ENCODE measurements at places on chromosomes 1 and 21.
A peak's percentile ranks its signal among the peaks of the same experiment; 100 is the strongest.

DNA sequence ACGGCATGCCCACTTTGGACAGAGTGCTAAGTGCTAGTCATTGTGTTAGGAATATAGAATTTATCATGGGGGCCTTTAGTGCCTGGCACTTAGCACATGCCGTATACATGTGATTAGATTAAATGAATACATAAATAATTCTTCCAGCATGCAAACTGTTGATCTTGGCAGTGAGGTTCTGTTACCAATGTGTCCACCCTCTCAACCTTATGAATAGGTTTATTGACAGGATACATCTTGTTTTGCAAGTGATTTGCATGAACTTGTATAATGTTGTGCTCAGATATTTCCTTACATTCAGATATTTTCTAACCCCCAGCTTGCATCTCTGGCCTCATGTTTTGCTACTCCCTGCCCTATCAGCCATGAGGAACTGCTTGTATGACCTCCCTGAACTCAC is 60.3 kb upstream of the ZNF648 start:
- no peak for DNase-seq

DNA sequence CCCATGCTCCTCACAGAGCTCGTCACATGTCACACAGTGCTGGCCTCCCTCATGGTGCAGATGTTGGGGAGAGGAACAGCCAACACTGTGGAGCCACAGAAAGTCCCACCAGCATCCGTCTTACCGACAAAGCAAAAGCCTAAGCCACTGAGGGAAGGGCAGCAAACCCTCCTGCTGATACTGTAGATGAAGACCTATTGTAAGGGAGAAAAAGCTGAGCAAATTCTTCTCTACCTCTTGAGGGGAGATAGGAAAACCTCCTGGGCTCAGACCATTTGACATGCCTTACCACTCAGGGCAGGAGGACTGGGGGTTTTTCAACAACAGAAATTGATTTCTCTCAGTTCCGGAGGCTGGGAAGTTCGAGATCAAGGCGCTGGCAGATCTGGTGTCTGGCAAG is 95.9 kb downstream of the WDR64 start:
- no peak for DNase-seq

DNA sequence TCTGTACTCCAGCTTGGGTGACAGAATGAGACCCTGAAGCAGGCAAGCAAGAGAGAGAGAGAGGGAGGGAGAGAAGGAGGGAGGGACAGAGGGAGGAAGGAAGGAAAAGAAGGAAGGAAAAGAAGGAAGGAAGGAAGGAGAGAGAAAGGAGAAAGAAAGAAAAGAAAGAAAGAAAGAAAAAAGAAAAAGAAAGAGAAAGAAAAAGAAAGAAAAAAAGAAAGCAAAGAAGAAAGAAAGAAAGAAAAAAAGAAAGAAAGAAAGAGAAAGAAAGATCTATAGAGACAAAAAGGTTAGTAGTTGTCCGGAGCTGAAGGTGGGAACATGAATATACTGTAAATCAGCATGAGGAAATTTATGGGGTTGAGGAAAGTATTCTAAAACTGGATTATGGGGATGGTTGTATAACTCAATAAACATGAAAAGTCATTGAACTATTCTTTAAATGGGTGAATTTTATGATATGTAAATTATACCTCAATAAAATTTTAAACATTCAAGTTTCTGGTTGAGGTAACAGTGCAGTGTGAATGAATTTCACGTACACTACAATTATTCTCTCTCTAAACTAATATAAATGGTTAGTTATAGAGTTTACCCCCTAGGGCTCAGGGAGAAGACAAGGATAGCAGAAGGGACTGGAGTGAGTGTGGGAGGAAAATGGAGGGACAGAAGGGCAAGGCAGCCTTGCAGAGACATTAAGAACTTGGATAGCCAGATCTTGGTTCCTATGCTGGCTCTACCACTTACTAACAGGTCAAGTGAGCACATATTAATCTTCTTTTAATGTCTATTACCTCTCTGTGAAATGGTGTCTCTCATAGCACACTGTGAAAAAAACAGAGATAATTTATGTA is 24.8 kb upstream of the SERTAD4 start:
- no peak for DNase-seq

- no peak for DNase-seq
Measured at GRCh38 chr1:63135174-63135512, 187.2 kb upstream of the FOXD3 start.

- no peak for DNase-seq
Measured at GRCh38 chr1:145711213-145711651, 4.1 kb upstream of the PDZK1 start.

- peak; percentile 30 for DNase-seq
Measured at GRCh38 chr1:201703621-201704438, 125.1 kb upstream of the IPO9 start.

DNA sequence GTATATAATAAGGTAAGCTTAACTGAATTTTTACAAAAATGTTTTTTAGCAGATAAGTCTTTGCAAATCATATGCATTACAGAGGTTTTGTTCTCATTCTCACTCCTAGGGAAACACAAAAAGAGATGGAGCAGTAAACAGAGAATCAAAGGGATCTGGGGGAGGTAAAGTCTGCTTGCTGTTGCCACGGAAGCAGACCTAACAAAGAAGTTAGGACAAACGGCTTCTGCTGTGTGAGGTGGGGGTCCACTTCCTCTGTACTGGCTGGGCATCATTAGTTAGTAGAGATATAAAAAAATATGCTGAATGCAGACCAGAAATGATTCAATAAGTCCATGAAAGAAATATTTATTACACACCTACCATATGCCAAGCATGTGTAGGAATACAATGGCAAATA is 34.2 kb downstream of the GJA5 start:
- DNase-seq, result no peak

- DNase-seq, result no peak
Measured at GRCh38 chr21:14869984-14870852, 194.6 kb downstream of the NRIP1 start.

GRCh38 chr1:182389619-182390047 is 2.0 kb downstream of the GLUL start:
- DNase-seq, result no peak

DNA sequence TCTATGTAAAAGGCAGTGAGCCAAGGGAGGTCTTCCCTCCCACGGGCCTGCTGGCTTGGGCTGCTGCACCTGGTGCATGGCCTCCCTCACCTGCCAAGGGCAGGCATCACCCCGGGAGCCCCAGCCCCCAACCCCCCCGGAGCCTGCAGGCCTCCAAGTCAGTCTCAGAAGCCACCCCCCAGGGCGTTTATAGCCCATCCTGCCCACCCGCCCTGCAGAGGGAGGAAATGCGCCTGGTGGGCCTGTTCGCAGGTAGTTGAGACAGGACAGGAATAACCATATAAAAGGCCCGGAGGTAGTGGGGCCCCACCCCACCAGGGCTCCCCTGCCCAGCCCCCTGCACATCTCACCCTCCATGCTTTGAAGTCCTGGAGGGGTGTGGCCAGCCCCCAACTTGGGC is 18.2 kb upstream of the ARF1 start:
- no peak for DNase-seq

DNA sequence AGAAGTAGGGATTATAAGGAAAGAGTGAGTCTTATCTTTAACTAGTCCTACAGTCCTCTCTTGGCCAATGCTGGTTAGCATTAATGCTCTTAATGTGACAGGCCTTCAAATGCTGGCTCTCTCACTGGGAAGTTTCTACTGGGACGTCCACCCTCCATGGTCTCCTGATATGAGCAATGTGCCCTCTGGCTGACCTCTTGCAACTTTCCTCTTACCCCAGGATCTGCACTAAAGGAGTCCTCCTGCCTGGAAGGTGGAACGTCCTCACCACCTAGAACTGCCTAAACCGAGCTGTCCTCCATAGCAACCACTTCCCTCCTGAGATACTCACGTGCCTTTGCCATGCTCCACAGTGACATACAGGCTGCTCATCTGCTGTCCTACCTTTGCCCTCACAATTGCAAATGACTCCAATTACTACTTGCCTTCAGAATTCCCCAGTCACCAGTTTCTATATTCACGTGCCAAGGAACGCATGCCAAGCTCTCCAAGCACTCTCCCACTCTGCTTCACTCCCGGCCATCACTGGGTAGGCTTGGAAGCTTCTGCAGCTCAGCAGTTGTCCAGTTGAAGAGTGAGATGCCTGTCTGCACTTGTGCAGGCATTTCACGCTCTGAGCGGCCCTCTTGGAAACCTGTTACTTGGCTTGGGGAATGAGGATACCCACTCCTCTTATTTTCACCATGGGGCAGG is 404.7 kb downstream of the RRAGC start:
- DNase-seq, result no peak

GRCh38 chr1:160522622-160523345 is at the start of gene SLAMF6:
SLAMF6 (minus strand) TSS chr1:160523255; CDS start chr1:160523192, 63 bp downstream.
- peak; percentile 48 for DNase-seq

DNA sequence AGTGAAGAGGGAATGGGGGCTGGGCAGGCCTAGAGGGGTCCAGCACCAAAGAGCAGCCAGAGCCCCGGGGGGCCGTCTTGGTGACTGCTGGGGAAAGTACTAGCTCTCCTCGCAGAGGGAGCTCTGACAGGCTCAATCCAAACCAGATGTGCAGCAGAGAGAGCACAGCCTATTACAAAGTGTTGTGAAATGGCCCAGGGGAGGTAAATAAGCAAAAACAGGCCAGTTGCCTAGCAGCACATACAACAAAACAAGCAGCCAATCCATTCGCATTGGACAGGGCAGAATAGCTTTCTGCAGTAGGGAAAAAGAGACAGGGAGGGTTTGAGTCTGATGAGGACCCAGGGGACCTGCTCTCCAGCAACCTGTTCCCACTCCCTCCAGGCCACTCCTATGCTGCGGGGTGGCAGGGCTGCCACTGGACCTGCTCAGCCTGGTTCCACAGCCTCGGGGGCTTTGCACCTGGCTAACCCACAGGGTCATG is 239.6 kb upstream of the FGGY start:
- DNase-seq, result no peak

DNA sequence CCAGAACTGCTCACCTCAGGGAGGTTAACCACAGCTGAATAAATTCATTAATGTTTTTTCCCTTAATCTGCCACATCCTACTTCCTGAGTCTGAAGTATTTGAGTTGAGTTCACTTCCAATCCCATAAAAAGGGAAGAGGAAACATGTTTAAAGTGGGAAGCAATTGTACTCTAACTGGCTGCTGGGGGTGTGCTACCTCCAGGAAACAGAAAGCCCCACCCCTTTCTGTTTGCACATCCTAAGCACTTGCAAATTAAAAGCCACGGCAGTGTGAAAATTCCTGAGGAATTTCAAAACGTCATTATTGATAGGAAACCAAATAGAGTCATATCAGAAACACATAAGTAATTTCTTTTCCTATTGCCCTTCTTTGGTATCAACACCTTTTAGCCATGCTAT is 307.0 kb upstream of the NR5A2 start:
- DNase-seq, result no peak

DNA sequence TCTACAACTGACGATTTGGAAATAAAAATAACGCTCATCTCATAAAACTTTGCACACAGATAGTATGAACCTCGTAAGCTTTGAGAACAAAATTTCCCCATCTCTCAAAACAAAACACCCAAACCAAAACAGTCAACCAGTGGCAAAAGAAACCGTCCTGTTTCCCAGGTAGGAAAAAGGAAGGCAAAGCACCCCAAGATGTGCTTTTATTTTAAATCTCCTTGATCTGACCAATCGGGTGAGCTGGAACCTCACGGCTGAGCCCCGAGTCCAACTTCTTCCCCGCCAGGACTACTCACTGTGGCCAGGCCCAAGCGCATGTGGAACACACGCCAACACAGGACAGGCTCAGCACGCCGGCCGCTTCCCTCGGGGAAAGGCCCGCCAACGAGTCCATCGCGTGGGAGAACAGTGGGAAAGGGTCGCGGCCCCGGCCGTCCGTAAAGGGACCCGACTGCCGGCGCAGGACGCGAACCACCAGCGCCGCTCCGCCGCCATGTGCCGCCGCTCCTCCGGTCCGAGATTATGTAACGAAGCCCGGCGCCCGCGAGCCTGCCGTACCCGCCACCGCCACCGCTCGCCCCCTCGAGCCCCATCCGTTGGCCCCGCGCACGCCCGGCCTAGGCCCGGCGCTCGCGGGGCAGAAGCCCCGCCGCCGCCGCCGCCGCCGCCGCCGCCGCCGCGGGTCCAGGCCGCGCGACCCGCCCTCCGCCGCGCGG is 759 bp downstream of the AHCTF1 start:
- peak; percentile 59 for DNase-seq

GRCh38 chr1:205416322-205416721 is 5.5 kb downstream of the LEMD1 start:
- no peak for DNase-seq

GRCh38 chr1:36529769-36530260 is 47.1 kb upstream of the CSF3R start:
- no peak for DNase-seq

GRCh38 chr1:151945725-151946722 is 36.7 kb upstream of the THEM4 start:
- DNase-seq, result peak; percentile 90

GRCh38 chr1:245094092-245094491 is 60.7 kb upstream of the KIF26B start:
- DNase-seq, result no peak

- DNase-seq, result no peak
Measured at GRCh38 chr1:56206391-56206790, 373.0 kb downstream of the PLPP3 start.

DNA sequence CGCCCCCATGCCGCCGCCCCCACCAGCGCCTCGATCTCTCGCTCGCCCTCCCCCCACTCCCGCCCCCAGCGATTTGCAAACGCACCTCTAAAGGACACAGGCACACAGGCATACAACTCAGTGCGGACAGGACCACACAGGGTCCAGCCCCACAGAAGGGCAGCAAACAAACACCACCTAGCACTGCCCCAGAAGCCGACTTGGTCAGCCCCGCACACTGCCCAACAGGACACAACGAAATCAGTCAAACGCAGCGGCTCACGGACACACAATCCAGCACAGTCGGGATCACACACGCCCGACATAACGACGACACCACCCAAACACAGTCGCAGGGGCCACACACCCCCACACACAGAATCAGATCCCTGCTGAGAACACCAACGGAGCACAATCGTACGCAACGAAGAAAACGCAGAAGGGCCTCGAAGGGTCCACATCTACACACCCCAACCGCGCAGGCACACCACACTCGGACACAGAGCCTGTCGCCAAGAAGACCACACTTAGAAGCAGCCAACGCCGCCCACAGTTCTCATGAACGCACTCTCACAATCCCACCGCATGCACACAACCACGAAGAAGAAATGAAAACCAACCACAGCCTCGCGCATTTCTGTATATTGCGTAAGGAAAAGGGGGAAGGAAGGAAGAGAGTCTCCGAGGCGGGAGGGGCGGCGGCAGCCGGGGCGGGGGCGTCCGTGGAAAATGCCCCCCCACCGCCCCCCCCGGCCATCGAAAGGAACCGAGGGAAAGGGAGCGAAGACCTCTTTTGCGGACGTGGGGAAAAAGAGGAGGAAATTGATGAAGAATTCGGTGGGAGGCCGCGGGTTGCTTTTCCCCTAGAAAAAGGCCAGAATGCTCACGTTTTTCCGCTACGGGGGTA is 481 bp downstream of the TAL1 start:
- DNase-seq, result peak; percentile 6
